ENCODE measurements at places on chromosomes 2 and 18.

DNA sequence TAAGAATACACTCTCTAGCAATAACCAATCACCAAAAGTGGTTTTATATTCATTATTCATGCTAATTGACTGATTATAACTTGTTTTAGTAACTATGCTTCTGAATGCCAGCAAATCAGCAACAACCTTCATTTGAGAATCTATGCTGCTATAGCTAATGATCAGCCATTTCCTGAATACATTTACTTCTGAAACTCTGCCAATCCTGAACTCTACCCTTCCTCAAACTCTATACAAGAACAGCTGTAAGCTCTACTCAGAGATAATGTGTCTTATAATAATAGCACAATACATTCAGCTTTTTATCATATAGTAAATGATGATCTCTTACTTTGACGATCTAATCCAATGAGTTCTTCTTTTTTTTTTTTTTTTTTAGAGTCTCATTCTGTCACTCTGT is 85.7 kb upstream of the EPAS1 start:
- no peak for DNase-seq

GRCh38 chr2:179556425-179556824 is 291.8 kb upstream of the SESTD1 start:
- DNase-seq = no peak

DNA sequence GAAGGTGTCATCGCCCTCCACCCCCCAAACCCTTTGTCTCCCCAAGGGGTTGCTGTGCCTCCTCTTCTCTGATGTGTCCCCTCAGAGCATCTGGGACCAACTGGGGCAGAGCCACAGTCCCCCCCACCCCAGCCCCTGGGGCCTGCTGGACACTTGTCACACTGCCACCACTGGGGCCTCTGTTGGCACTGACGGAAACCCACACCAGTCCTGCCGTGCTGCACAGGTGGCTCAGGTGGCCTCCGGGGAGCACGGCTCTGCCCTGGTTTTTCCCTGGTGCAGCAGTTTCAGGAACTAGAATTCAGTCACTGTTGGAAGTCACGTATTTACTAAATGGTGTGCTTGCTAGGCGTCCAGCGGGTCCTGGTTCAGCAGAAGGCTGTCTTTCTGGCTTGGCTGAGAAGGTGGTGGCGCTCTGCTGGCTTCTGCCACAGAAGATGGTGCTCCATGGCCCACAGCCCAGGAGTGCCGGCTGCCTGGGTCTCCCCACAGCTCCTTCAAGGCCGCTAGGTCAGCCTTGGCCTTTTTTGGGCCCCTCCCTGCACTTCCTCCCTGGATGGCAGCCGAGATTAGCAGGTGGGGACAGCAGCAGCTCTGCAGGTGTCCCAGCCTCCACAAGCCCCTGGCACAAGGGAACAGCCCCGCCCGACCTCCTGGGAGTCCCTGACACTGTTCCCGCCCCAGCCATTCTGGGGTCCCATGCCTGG is 18.6 kb upstream of the KLHL30 start:
- no peak for DNase-seq

GRCh38 chr2:153557714-153558113 is 79.2 kb upstream of the RPRM start:
- no peak for DNase-seq

GRCh38 chr18:36514778-36515177 is 217.3 kb downstream of the FHOD3 start:
- no peak for DNase-seq

DNA sequence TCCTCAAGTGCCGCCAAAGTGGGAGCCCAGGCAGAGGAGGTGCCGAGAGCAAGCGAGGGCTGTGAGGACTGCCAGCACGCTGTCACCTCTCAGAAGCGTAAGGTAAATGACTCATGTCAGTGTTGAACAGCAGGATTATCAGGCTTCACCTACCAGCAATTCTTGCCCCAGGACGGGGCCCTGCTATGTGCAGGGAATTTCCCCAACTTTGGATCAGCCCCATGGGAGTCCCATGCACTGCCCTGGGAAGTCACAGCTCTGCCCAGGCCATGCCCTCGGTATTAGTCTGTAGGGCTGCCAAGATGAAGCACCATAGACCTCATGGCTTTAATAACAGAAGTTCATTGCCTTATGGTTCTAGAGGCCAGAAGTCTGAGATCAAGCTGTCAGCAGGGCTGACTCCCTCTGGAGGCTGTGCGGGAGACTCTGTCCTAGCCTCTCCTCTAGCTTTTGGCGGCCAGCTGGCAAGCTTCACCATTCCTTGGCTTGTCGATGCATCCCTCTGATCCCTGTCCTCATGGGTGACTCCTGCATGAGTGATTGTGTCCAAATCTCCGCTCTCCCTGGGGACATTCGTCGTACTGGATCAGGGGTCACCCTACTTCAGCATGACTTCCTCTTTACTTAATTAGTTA is 55.9 kb downstream of the TRPM8 start:
- no peak for DNase-seq

GRCh38 chr2:13919981-13920382 is 712.5 kb upstream of the LRATD1 start:
- DNase-seq = no peak

GRCh38 chr2:42693688-42694479 is 70.1 kb downstream of the OXER1 start:
- no peak for DNase-seq

DNA sequence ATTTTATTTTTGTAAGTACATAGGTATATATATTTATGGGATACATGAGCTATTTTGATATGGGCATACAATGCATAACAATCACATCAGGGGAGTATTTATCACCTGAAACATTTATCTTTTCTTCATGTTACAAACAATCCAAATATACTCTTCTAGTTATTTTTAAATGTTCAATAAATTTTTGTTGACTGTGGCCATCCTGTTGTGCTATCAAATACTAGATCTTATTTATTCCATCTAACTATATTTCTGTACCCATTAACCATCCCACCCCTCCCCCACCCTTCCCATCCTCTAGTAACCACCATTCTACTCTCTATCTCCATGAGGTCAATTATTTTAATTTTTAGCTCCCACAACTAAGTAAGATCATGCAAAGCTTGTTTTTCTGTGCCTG is 157.0 kb downstream of the CD226 start:
- DNase-seq = no peak

DNA sequence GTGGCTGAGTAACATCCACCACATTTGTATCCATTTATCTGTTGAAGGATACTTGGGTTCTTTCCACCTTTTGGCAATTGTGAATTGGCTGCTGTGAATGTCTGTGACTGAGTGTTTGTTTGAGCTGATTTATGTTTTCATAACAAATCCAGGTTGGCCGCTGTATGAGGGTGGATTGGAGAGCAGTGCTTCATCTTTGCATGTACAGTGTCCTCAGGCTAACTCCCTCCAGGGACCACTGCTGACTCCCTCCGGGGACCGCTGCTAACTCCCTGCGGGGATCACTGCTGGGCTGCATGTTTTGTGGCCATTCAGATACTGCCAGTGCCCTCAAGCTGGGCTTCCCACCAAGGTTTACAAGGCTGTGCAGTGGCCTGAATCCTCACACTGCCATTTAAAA is 10.2 kb downstream of the BOK start:
- DNase-seq = no peak

DNA sequence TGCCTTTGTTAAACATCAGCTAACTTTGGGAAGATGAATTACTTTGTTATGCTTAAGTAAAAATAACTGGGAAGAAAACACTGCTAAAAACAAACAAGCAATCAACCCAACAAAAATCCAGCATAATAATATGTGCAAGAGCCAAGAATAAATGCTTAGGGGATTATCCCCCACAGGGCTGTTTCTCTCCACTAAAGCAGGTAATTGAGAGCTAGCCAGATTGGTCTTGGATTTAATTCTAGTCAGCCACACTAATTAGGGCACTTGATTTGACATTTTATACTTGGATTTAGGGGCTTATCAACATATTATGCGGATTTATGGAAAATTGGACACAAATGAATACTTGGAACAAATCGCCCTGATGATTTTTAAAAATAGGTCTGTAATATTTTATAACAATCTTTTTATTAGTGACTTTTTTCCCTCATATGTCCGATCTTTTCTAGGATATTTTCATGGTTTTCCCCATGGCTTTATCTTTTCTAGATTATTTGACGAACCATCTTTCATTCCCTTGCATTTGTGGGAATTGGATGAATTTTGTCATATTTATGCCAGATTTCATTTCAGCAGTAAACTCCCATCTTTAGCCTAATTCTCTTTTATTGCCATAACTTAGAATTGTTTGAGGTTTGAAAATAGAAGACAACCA is 199.1 kb upstream of the NXPH2 start:
- DNase-seq = no peak

GRCh38 chr2:98086491-98087446 is at the start of gene VWA3B:
TSS of gene VWA3B (plus strand) at chr2:98087167. CDS start at chr2:98093093, 5,926 bp downstream.
- DNase-seq = peak; percentile 16

DNA sequence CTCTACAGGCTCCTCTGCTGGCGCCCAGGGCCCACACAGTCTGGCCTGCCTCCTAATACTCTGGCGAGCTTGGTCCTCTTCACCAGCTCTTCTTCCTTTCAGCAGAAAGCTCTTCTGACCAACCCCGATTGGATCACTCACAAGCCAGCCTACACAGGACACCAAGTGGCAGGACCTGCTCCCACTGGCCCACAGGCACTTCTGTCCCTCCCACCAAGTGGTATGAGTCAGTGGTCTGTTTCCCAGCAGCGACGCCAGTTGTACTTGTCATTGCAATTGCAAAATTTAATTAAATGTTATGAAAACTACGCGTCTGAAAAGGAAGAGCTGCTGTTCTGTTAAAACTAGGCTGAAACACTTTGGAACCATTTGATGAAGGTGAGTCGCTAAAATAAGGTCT is 46.7 kb downstream of the NDUFA10 start:
- no peak for DNase-seq

DNA sequence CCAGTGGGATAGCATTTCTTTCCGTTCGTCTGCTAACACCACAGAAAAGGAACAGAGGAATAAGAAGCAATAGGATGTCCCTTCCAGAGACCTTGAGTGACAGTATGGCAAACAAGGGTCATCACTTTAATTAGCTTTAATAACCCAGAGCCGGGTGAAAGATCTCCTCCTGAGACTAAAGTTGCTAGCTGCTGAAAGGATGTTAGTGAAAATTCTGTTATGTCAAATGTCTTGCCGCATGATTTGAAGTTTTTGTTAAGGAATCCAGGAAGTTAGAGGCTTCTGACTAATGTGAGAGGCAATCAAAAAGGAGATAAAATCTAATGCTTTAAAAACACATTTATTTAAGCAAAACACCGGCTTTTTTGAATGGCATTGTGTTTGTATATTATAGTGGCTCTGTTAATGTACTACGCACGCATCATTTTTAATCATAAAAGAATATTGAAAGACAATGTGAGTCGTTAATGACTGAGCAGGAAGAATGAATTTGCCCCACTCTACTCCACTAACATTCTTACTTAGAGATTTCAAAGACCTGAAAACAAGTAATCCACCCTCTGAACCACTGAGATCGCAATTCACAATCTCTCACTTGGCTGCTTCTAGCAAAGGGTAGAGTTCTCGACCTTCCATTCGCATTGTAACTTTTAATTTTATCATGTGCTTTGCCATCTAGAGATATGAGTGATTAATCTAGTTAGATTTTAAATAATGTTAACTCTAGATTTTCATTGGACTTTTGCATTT is 536.6 kb downstream of the LRRTM4 start:
- no peak for DNase-seq

DNA sequence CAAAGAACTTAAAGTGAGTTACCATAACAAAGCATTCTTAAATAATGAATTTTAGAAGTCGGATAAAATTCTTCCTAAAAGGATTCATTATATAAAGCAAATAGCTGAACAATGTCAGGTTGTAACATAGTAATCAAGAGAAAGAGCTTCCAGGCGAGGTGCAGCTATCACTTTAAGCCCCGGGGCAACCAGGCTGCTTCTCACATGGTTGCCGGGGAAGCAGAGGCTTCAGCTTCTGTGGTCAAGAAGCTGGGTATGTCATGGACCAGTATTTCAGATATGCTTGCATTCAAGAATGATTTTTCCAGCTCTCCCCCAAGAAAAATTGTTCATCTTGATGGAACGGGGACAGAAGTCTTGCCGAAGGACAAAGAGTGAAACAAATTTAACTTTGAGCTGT is 23.6 kb upstream of the KYNU start:
- DNase-seq = no peak

DNA sequence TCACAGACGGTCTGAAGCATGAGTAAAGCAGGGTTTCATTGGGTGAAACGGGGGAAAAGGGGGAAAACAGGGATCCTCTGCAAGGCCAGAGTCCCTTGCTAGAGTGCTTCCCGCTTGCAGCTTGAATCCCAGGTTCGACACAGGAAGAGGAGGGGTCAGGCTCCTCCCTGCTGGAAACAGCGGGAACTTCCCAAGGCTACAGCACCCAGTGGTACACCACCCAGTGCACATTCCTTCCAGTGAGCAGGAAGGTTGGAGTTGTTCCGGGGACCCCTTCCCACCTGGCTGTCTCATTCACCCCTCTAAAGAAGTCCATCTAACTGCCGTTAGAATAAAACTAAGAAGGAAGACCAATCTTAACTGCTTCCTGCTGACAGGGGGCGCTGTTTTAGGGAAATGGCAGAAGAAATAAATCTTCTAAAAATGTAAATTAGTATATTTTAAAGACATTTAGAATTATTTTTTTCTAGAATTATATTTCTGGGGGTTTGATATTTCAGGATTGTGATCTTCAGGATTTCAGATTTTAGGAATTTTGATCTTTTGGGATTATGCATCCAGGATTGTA is 230.9 kb downstream of the RBM43 start:
- DNase-seq = no peak

Measured in stimulated activated naive CD4-positive, alpha-beta T cell treated with Interleukin-2 at 50 U/mL for 16 hours (primary cell).